ENCODE measurements at places on chromosomes 3 and 15.

DNA sequence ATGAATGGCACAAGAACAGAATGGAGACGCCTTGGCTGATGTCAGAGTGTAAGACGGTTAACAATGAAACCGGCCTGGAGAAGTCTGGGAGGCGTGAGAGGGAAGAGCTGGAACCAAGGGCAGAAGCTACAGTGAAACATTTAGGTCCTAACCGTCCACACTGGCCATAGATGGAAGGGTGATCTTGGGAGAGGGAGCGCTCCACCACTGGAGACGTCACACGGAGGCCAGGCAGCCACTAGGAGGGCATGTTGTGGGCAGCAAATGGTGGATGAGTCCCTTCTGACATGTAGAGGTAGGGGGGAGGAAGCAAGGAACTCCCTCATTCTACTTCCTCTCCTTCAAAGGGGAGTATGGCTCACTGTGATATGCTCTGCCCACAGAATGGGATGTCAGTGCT lies 23.8 kb downstream of the FEM1B start:
- DNase-seq = no peak

- no peak for DNase-seq
These were observed 69.6 kb downstream of the ATP10A start for GRCh38 chr15:25793354-25794050.

DNA sequence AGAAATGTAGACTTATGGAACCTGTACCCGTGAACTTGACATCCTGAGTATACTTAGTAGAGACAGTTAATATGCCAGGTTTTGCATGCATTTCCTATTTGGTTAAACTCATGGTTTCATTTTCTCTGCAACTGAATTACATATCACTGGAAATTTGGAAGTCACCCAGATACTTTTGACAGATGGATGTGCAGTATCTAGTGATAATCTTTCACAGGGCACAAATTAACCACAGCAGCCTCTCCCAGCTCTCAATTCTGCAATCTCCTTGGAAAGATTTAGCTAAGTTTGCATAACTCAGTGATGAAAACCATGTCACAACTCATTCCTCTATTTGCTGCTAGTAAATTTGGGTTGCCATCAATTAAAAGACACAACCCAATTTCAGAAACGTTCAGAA lies 162.3 kb upstream of the TPM1 start:
- DNase-seq = no peak

- no peak for DNase-seq
These were observed 179.6 kb downstream of the TBC1D5 start for GRCh38 chr3:17562845-17563244.

GRCh38 chr15:27771892-27772291 lies 327.2 kb downstream of the OCA2 start:
- DNase-seq = no peak

DNA sequence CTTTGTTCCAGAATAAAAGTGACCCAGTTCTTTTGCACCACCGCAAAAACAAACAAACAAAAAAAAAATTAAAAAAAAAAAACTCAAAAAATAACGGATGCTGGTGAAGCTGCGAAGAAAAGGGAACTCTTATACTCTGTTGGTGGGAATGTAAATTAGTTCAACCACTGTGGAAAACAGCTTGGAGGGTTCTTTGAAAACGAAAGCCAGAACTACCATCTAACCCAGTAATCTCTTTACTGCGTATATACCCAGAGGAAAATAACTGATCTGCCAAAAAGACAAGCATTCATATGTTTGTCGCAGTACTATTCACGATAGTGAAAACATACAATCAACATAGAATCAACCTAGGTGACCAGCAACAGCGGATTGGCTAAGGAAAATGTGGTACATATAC lies 298.9 kb upstream of the CBLB start:
- no peak for DNase-seq

DNA sequence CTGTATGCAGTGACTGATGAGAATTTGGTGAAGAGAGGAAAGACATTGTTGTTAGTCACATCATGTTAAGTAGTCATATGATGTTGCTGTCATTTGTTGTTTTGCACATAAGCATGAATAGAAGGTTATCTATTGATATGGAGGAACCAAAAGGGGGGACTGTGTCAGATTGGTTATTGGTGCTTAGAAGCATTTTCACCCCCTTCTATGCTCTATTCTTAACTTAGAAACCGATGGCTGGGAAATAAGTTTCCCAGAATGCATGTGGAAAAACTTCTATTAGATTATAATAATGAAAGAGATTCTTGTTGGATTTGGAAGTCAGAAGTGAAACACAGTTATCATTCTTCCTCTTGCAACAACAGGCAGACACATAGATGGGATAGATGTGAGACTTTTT lies 33.2 kb upstream of the CADM2 start:
- DNase-seq = no peak

DNA sequence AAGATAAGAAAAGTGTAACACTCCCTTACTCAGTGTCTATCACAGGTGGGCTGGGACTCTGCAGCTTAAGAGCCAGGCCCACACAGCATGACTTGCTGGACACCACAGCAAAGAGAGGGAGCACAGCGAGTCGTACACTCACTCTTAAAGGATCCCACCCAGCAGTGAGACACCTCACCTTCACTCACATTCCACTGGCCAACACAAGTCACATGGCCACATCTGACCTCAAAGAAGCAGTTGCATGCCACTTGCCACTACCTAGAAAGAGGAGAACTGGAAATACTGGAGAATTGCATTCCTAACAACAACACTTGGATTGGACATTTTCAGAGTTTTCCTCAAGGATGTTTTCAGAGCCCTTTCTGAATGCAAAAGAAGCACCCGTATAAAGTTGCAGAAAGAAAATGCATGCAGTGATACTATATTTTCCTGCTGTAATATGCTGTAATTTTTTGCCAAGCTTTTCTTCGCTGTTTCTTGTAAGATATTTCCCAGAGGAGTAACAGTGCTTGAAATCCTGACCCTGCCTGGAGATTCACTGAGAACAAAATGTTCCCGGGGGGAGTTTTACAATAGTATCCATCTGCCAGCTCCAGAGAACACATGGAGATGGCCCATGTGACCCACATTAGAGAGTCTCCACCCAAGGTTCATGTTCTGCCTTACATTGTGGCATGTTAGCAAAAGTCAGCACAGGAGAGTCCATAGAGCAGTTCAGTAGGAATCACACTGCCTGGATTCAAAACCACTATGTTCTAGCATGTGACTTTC lies 42.2 kb downstream of the TRIM42 start:
- no peak for DNase-seq

- DNase-seq = no peak
These were observed 33.3 kb upstream of the MEIS2 start for GRCh38 chr15:37133602-37134001.

DNA sequence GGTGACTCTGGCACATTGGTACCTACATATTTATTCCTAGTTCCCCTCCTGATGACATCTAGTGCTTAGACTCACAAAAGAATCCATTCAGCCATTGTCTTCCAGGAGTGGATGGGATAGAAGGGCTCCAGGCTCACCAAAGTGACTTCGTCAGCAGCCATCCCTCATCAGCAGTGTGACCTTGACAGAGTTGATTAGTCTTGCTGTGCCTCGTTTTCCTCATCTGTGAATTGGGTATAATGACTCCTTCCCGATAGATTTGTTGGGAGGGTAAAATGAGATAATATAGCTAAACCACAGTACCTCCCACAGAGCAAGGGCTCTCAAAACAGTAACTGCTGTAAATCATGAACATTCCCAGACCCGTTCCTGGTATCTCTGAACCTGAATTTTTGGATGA lies 10.7 kb downstream of the ACAN start:
- DNase-seq = no peak

- no peak for DNase-seq
These were observed 92.8 kb downstream of the FRMD4B start for GRCh38 chr3:69292959-69293574.

DNA sequence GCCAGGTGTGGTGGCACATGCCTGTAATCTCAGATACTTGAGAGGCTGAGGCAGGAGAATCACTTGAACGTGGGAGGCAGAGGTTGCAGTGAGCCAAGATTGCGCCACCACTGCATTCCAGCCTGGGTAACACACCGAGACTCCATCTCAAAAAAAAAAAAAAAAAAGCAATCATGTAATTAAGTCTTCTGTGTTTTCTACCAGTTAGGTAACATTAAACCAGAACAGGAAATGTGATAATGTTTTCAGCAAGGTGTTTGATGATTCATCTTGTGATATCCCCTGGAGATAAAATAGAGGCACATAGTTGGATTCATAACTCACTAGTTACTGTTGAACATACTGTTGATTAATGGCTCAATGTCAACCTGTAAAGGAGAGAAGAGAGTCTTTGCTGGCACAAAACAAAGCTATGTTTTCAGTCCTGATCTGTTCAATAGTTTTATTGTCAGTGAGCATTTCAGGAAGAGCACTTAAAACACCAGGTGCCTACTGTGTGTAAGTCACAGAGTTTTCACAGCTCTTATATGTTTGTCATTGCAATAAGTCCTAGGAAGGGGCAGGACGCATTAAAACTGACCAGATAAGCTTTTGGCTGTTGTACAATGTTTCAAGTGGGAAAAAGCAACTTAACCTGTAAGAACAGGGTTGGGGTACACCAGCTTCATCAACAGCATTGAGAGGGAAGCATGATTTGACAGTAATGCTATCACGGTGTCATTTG lies 19.5 kb downstream of the DNAJB11 start:
- DNase-seq = no peak

GRCh38 chr3:25901796-25902195 lies 111.9 kb downstream of the OXSM start:
- DNase-seq = no peak

GRCh38 chr15:37054336-37054735 lies 46.0 kb downstream of the MEIS2 start:
- no peak for DNase-seq

DNA sequence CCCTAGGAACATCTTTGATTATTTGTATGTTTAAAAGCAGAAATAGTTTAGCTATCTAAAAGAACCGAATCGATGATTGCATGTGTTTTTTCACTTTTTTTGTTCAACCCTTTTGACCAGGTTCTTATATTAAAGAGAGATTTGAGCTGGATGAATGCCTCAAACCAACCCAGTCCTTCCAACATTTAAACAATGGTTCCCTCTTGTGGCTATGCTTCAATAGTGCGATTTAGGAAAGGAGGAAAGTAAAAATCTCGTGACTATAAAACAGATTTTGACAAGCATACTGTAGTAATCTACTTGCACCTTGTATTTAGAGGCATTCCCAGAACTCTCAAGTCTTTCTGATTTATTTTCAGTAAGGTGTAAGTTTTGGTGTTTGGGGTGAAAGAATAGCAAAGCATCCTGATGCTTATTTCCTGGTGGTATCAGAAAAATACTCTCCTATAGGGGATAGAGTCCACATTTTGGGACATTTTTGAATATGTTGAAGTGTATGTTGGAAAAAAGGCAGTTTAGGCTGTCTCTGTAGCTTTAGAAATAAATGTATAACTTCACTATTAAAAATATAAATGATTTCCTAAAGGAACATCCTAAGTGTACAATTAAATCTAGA lies 159.6 kb upstream of the KCNH8 start:
- DNase-seq = no peak

DNA sequence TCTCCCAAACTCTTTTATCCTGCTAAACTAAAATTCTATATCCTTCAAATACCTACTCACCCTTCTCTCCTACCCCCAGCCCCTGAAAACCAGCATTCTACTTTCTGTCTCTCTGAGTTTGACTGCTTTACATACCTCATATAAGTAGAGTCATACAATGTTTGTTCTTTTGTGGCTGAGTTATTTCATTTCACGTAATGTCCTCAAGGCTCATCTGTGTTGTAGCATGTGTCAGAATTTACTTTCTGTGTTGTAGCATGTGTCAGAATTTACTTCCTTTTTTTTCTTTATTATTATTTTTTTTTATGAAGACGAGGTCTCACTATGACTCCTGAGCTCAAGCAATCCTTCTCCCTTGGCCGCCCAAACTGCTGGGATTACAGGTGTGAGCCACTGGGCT lies 20.1 kb downstream of the IFT122 start:
- no peak for DNase-seq

DNA sequence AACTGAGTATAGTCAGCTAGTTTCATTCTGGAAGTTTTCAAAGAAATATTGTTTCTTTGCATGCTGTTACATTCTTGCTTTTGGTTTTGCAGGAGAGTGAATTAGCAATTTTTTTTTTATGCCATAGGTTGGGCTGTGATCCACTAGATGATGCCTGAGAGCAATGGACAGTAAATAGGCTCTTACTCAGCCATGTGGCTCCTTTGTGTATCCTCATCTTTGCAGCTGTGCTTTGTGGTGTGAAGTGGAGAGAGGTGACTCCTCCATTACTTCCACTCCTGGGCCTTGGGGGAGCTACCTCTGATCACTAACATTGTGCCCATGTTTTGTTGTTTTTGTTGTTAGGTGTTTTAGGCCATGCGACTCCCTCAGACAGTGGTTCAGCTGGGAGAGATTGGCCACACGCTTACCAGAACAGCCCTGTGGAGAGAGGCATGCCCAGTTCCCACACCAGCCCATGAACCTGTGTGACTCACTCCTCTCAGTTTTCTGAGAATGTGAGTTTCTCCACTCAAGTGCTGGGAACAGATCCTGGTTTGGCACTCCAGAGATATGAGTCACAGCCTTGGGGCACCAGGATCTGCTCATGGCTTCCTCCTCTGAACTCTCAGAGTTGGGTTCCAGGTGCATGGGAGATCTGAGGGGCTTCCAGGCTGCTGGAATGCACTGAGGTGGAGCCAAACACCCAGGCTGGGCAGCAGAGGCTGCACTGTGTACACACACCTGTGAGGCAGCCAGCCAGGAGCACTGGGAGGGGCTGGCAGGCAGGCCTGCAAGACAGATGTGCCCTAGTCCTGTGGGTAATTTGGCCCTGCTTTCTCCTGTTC lies 785.3 kb downstream of the ROBO2 start:
- no peak for DNase-seq

DNA sequence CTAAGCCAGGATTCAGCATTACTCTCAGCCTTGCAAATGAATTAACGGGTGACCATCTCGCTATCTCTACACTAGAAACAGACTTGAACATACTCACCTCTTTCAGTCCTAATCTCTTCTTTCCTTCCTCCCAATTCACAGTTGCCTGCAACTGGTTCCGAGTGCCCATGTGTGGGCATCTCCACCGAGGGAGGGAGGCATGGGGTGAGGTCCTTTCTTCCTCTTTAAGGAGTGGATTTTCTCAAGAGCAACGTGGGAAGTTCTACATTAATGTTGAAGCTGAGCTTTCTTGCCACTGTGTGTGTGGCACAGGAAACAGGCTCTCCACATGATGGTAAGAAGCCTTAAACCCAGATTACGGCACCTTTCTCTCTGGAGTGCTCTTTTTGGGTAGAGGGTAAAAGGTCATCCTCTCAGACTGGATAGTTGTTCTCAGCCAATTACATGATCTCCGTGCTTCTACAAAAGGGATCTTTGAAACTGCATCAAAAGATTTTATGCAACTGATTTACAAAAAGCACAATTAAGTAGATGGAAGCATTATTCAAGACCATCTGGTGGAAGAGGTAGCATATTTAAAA lies 286.8 kb upstream of the NR2F2 start:
- no peak for DNase-seq

DNA sequence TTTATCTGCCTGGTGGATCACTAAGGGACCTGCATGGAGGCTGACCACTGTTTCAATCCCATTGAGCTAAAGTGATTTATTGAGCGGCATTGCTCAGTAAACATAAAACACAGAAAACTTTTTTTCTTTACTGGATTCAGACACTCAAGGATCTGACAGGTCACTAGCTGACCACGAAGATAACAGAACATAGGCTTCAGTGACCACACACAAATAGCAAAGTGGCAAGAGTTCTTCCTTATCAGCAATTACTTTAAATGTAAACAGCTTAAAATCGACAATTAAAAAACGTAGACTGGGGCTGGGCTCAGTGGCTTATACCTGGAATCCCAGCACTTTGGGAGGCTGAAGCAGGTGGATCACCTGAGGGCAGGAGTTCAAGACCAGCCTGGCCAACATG lies 48.7 kb downstream of the STAG1 start:
- DNase-seq = no peak
